ENCODE measurements at places on chromosomes 4 and X.

DNA sequence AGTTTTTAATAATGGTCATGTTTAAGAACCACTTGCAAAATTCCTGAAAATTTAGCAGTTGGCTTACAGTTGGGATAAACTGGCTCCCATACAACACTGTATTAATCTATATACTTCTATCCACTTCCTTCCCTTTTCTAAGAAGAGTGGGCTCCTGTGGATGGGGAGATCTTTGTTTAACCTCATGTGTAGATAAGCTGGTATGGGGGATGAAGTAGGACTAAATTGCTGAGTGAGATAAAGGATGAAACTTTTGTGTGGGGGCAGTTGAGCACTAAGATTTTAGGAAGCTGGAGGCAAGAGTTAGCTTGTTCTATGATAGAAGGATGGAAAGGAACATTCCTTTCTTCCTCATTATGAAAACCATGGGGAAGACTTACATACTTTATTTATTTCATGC lies 54.6 kb upstream of the ATP8A1 start:
- no peak for DNase-seq

DNA sequence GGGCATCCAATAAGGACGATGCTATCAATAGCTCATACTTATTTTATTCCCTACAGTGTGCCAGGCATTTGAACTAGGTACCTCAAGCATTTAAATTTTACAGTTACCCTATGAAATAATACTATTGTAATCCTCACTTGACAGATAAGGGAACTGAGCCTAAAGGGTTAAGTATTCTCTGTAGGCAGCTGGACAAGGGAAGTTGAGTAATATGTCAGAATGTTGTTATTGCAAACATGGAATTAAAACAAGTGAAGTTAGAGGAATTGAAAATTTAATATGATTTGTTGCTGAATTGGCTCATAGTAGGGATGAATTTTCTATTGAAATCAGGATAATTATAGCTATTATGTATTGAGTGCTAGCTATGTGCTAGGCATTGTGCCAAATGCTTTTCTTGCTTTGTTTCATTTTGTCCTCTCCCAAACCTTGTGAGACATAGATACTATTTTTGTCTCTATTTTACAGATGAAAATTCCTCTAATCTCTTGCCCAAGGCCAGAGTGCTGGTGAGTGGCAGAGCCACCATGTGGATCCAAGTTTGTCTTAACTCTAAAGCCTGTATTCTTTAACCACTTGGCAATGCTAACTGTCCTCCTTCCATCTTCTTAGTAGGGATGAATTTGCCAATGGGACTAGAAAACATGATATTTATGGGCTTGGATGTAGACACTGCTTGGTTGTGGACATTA lies 58.1 kb downstream of the TMEM164 start:
- no peak for DNase-seq

GRCh38 chr4:126838941-126839679 lies 793.6 kb upstream of the INTU start:
- DNase-seq, result no peak

- DNase-seq, result no peak
These were observed 55.7 kb downstream of the BTC start for GRCh38 chr4:74738464-74739143.

DNA sequence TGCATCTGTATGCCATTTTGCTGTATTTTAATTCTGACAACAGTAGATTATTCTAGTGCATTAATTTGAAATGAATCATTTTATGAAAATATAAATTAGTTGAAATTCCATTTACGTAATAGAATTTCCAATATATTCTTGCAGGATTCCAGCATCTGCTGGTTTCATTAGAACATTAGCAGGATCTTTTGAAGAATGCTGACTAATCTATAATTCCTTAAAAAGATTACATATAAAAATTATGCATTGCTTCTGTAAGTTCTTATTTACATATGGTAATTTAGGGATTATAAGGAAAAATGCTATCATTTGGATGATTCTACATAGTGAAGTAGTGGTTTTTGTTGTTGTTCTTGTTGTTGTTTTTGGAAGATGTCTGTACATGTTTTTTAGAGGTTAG lies 182.2 kb upstream of the GNPDA2 start:
- DNase-seq, result no peak

DNA sequence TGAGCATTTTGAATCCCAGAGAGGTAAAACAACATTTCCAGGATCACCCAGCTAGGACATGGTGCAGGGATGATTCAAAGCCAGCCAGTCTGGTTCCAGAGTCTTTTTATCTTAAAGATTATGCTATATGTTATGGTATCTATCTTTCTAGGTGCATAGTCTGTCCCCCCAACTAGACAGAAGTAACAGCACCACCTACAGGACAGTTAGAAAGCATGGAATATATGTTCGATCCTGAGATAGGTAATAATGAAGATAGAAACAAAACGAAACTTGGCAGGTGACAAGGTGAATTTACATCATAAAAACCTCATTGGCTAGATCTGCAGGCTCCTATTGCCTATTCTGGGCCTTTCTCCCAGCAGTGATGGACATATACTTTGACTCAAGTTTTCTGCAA lies 723.2 kb downstream of the SMARCA1 start:
- DNase-seq, result no peak

- no peak for DNase-seq
These were observed 59.3 kb downstream of the MSN start for GRCh38 chrX:65726715-65727114.

DNA sequence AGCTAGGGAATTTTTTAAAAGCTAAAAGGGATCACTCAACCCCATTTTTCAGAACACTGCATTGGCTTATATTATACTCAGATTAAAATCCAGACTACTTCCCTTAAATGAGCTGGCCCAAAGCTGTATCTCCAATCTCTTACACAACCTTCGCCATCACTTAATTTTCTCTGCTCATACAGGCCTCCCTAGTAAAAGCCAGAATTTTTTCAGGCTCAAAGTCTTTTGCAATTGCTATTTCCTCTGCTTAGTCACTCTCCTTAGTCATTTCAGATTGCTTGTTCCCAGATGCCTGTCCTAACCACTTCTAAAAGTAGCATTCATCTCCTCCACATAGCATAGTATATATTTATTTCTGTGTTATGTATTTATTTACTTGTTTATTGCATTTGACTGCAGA lies 1587.9 kb upstream of the ADGRL3 start:
- DNase-seq, result no peak

DNA sequence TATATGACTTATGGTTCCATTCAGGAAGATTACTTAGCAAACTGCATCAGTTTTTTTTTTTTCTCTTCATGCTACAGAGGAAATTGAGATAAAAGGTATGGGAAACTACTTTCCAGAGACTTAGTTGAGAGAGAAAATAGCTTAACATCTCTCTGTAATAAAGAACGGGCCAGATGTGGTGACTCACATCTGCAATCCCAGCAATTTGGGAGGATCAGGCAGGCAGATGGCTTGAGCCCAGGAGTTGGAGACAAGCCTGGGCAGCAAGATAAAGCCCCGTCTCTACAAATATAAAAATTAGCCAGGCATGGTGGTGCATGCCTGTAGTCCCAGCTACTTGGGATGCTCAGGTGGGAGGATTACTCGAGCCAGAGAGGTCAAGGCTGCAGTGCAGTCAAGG lies 271.2 kb upstream of the TENM3 start:
- DNase-seq, result peak; percentile 45

DNA sequence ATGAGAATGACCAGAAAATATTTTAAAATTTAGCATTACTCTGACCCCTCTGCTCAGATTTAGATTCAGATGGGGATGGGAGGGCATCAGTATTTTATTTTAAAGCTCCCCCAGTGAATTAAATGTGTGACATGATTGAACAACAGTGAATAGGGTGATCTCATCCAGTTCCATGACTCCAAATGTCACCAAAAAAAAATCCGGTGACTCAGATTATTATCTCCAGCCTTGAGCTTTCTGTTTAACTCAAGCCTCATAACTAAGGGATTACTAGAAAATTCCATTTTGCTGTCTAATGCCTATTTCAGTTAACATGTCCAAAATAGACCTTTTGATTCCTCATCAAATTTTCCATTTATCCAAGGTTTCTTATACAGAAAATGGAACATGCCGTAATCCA lies 121.8 kb upstream of the TMEM47 start:
- DNase-seq, result no peak

GRCh38 chr4:102779204-102779603 lies 18.4 kb upstream of the MANBA start:
- DNase-seq, result no peak

DNA sequence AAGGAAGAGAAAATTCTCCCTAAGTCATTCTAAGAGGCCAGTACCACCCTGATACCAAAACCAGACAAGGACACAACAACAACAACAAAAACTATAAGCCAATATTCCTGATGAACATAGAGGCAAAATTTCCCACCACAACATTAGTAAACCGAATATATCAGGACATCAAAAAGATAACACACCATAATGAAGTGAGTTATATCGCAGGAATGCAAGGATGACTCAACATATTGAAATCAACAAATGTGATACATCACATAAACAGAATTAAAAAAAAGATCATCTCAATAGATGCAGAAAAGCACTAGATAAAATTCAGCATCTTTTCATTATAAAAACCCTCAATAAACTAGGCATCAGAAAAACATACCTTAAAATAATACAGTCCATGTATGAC lies 1844.4 kb upstream of the PCDH10 start:
- DNase-seq, result no peak

All from Right ventricle myocardium superior (tissue), 1 donor.